Stimulated activated CD4-positive, alpha-beta T cell treated with anti-CD3 and anti-CD28 coated beads, Interleukin-4, amount 100 ng/mL, for 48 hours (primary cell): ENCODE measurements at places on chromosomes 11 and 22.

DNA sequence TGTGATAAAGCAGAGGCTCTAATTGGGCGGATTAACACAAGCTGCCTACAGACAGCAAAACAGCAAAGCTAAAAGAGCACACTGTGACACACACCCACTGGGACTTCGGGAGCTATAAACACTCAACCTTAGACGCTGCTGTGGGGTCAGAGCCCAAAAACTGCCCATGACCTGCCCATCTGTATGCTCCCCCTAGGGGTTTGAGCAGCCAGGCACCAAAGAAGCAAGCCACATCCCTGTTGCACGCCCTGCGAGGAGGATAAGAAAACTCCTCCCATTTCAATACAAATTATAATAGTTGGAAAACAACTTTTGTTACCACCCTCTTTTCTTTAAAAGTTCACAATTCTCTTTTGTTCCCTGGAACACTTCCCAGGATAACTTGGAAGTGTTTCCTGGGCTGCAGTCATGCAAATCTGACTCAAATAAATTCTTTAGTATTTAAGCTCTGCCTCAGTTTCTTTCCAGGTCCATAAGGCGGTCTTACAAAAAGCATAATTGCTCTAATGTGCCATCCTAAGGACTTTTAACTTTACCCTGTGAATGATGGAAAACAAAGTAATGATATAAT lies 86.4 kb downstream of the DLG2 start:
- DNase-seq = no peak

DNA sequence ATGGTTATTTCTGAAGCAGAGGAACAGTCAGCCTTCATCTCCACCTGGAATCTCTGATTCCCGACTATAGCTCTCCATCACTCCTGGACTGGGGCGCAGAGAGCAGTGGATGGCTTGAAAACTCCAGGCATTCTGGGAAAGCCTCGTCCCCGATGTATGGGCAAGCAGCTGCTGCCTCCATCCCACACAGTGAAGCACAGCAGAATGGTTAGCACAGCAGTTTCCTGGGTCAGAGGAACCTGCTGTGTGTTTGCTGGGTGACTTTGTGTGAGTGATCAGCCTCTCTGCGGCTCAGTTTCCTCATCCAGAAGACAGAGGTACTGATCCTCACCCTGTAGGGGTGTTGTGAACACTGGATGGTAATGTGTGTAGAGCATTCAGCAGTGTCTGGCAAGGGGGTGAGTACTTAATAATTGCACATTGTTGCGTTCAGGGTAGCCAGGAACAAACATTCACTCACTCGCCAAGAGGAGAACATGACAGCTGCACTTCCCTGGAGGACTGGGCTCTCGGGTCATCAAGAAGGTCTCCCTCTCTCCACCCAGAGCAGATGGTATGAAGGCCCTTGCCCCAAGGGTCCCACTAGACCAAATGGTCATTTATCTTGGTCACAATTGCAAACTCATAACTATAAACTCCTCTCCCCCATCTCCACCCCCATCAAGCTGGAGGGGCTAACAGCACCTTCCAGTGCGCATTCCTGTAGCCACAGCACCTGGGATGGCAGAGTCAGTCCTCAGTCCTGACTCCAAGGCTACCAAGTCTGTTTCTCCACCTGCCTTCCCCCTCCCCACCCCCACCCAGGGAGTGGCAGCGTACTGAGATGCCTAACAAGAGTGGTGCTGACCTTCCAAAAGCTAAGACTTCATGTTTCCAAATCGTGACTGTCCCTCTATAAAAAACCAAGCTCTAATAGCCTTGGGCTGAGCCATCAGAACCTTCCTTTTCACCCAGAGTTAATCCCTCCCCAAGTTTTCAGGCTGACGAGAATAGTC lies 1.5 kb upstream of the CHST1 start:
- DNase-seq = no peak

DNA sequence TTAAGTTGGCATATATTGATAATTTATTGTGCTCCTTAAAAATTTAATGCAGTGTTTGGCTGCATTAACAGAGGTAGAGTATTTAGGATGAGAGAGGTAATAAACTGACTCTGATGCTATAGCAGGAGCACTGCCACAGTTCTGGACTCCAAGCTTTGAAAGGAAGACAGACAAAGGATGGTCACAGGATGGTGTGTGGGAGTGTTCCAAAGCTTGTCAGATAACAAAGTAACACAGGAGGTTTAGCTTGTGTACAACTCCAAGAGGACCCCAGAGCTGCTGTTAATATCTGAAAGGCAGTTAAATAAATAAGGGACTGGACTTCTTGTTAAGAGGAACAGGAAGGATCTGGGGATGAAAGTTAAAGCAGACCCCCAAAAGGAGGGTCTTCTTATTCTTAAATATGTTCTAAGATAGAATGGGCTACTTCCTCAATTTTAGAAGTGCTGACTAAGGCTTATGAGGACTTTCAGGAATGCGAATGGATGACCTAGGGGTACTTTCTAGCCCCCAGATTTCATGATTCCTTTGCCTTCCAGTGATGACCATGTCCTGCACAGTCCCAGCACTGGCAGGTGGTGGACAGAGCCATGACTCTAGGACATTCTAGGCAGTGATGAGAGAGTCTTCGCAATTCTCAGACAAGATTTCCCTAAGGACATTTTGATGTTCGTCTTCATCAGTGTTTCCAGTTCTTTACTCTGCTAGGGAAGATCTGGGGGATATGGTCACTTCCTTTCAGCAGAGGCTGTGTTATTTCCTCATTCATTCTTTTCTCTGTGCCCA lies 149.1 kb upstream of the RASSF10 start:
- no peak for DNase-seq

GRCh38 chr11:79336797-79337517 lies 103.9 kb downstream of the TENM4 start:
- no peak for DNase-seq

DNA sequence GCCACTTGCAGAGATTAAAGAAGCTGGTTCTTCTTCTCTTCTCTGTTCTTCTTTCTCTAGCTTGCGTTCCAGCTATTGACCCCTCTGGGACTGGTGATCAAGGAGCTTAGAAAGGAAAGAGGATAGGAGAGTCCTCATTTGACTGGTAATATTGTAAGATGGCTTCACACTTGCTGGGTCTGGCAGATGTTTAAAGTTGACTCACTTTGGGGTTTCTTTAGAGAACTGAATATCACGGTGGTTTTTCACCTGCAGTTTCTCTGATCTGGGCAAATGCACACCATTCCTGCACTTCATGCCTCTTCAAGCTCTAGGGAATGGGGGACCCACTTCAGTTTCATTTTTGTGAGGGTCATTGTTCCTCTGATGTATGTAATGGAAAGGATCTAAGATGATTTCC lies 41.8 kb upstream of the DEUP1 start:
- DNase-seq = no peak

- DNase-seq = no peak
These were observed 78.4 kb downstream of the XRRA1 start for GRCh38 chr11:74870485-74870884.

GRCh38 chr11:66044757-66045156 lies 4.2 kb downstream of the GAL3ST3 start:
- DNase-seq = no peak

DNA sequence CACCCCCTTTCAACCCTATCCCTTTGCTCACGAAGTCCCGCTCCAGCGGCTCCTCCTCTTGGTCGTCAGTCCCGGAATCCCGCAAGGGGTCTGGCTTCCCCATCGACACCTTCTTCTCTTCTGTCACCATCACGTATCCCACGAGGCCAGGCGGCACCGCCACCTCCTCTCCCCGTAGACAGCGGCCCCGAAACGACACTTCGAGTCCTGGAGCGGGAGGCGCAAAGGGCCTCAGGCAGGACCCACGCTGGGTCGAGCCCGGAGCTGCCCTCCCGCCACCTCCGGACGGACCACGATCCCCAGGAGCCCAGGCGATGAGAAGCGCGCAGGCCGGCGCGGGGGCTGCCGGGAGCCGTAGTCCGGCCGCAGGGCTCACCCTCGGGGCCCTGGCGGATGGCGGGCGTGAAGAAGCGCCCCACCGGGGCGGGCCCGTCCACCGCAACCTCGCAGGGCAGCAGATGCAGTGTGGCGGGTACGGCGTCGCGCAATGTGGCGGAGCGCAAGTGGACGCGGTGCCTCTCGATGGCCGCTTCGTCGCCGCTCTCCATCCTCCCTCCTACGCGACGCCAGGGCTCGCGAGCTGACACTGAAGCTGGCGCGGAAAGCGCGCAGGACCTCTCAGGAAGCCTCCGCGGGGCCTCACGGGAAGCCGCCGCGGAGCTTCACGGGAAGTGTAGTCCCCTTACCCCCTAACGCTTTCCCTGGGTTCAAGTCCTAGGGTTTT lies at the start of gene RNASEH2C:
Gene RNASEH2C, minus strand, starts transcription at position 588 of the 724 bp plus-strand sequence. Its CDS starts 40 bp downstream, at position 548.
- peak; percentile 75 for DNase-seq

DNA sequence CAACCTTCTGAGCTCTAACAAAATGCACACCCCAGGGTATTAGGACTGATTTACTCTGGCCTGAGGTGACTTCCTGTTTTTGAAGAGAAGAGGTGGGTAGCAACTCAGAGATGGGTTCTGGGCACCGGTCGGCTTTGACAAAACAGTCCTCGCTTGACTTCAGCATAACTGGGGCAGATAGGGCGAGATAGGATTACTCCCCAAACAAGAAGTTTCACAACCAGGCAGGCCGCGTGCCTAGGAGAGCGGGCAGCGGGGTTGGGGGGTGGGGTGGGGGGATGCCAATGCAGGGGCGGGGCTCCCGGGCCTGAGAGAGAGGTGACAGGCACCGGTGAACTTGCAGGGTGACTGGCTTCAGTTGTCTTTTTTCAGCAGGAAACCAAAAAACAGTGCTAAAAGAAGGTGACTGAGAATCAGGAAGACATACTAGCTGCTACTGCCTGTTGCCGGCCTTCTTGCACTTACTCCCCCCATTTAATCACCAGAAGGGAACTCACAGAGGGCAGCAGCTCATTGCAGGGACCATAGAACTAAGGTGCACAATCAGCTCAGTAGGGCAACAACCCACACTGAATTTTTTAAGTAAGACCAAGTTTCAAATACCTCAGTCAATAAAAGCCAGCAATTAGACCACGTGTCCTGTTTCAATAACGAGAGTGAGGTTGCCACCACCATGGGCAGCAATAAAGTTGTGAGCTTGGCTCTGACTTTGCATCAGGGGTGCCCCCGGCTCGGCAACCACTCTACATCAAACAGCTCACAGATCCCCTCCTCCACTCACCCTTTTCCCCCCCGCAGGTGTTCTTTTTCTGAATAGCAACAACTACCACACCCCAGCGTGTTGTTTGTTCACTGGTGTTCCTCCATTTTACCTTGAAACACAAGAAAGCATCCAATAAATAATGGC lies 37.2 kb upstream of the ETS1 start:
- no peak for DNase-seq

DNA sequence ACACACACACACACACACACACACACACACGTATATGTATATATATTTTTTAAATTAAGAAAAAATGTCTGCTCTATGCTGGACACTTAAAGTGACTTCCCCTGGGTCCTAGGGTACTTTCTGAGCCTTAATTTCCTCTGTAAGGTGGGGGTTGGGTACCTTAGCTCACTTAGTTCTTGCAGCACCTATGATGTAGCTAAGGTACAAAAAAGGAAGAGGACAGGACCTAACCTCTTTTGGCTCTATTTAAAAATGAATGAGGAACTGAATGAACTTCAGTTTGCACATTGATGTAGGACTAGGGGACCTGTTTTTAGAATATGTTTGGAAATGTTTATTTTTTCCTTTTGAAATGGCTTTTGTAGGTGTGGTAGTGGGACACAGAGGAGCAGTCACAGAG lies 11.1 kb downstream of the SREBF2 start:
- no peak for DNase-seq

DNA sequence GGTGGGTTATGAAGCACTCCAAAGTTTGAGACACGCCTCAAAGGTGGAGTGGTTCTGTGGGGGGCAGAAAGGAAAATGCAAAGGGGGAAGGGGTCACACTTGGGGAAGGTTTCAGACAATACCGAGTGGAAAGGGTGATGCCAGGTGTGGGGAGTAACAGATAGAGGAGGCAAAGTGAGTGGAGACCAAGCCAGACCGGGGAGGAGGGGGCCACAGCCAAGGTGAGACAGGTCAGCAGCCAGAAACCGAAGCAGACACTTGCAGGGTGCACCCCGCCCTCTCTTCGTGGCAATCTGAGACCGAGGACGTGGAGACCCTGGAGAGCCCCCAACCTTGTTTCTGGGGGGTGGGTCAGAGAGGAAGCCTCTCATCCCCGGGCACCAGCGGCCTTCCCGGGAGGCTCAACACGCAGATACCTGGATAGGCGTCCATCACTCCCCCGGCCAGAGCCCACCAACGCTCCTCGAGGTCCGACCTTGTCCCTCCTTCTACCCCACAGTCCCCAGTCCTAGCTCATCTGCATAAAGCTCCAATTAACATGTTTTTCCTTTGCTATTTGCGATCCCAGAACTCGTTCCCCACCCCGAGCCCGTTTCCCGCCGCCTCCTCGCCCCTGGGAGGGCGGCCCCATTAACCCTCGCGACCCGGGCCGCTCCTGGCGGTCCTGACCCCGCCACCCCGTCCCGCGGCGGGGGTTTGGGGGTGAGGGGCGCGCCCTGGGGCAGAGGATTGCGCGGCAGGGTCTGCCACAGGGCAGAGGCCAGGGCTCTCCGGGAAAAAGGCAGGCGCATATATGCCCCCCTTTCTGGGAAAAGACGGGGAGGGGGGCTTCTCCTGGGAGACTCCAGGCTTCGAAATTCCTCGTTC lies 21.8 kb downstream of the RTN4RL2 start:
- DNase-seq = no peak

GRCh38 chr22:19687561-19688300 lies 26.6 kb upstream of the SEPTIN5 start:
- DNase-seq = no peak

DNA sequence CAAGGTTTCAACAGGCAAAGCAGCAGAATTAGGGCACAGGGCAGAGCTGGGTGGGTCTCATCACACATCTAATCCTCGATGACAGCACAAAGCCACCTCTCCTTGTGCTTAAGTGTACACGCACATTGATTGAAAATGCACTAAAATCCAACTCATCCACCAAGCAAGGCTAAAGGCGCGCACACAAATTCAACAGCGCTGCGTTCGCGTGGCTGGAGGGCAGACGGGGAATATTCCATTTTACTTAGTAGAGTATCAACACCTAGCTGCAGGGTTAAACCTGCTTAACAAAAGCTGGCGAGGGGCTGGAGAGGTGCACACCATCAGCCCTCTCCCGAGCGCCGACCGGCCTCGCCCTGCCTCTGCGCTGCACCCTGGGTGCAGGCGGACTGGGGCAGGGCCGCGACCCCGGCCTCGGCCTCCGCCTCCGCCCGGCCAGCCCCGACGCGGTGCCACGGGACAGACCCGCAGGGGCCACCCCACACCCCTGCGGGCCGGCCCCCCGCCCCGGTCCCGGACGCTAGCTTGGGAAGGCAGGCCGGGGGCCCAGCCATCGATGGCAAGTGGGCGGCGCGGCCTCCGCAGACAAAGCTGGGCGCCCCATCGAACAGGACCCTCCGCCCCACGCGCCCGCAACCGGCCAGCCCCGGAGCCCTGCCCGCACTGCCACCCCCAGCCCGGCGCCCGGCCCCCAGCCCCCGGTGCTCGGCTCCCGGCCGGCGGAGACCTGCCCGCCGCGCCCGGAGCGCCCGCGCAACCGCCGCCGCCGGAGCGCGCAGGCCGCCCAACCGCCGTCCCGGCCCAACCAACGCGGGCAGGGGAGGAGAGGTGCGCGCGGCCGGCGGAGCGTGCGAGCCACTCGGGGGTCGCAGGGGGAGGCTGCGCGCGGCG lies 929 bp downstream of the PRDM10 start:
- DNase-seq = peak; percentile 30

- DNase-seq = no peak
These were observed 4.2 kb downstream of the SLC25A1 start for GRCh38 chr22:19174106-19175025.
